ENCODE measurements at places on chromosomes 11 and 22.

- DNase-seq = no peak
These were observed 54.0 kb downstream of the PRR5L start for GRCh38 chr11:36350137-36350513.

DNA sequence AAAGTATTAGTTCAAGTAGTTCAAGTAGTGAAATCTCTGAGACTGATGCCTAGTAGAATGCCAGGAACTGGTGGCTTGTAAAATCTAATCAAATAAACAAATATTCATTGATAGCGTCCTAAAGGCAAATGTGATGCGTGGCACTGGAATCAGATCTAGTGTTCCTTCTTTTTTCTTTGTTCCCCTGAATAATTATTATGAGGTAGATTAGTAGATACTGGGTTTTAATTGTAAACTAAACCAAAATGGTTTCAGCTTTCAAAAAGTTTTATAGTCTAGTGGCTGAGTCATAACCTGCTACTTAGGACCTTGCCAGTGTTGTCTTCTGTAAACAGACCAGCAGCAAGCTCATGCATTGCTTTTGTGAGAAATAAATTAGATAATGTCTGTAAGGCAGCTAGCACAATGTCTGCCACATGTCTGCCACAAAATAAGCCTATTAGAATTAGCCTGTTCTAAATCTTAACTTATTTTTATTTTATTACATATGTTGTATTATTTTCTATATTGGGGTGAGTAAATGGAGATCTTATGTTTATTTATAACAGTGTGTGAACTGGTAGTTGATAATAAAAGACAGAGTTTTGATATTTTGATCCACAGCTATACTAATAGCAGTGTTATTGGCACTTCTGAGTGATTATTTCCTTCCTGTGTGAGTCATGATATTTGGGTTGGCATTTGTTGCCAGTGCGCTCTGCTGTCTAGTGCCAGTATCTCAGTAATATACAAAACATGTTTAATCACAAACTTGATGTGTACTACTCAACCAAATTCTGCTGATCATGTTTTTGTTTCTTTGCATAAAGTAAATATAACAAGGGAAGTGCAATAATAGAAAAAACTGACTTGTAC, 135.7 kb downstream of the TMEM135 start:
- no peak for DNase-seq

GRCh38 chr22:32465661-32466060, 1.4 kb upstream of the BPIFC start:
- DNase-seq = no peak

DNA sequence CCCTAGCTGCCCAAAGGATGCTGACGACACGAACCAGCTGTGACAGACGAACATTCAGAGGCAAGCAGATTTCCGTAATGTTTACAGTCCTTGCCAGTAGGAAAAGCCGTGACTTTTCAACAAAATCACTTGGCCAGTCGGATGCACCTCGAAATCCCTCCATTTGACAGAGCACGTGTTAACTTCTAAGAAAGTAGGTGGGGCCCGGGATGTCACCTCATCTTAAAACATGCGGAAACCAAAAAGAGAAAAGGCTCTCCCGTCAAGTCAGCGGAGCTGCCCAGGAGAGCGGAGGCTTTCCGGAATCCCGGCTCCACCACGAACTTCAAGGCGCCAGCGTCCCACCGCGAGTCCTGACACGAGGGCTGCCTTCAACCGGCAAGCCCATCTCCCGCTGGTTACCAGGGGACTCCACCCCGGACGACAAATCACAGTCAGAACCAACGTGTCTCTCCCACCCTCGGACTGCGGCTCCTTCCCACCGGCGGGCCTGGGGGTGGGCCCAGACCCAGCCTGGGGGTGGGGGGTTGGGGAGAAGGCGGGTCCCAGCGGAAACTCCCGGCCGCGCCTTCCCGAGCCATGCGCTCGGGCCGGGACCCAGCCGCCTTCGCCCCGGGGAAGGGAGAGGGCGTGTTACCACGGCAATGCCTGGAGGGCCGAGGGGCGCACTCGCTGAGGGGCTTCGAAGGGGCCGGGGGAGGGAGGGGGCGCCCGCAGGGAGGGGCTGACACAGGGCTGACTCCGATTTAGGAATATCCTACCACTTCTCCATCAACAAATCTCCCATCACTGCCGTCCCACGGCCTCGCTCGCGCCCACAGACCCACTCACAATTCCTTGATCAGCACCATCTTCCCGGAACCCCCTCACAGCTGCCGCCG, 475 bp downstream of the PITPNB start:
- DNase-seq = peak; percentile 41

GRCh38 chr22:49953680-49954344, 6.8 kb upstream of the PIM3 start:
- no peak for DNase-seq

DNA sequence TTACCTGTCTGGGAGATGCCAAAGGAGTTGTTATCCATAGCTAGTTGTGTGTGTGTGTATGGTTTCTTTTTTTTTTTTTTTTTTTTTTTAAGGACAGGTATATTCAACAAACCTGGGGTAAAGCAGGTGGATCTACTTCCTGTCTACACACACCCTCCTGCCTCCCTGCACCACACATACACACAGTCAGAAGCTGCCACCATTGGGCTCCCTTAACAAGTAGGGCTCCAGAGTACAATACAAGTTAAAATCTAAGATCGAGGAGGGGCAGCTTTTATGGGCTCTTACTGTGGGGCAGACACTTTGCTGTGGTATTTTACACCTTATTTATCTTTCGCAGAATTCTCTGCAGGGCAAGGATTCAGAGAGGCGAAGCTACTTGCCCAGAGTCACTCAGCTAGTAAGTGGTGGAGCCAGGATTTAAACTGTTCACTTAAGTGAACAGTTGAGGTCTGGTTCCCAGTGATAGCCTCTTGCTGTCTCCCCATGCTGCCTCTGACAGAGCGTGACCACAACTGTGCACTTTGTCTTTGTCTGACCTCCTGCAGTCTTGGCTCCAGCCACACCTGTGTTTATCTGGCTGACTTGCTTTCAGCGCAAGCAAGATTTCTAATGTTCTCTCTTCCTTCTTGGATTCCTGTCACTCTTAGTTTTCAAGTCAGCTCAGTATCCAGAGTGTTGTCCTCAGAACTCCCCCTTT, 135.0 kb downstream of the CSNK2A3 start:
- DNase-seq = no peak

DNA sequence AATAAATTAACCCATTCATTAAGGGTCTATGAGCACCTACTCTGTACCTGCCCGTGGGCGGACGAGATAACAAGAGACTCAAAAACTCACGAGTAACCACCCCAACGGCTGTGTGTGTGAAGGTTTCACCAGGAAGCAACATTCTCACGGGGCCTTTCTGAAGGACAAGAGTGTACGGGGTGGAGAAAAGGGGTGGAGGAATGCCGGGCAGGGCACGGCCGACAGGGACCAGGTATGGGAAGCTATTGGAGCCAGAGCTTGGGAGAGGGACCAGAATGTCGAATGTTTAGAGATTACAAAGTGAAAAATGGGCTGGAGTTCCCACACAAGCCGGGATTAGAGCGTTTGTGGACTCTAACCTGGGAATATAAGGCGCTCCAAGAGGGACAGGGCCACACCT, 1.6 kb downstream of the KMT5B start:
- DNase-seq = no peak

DNA sequence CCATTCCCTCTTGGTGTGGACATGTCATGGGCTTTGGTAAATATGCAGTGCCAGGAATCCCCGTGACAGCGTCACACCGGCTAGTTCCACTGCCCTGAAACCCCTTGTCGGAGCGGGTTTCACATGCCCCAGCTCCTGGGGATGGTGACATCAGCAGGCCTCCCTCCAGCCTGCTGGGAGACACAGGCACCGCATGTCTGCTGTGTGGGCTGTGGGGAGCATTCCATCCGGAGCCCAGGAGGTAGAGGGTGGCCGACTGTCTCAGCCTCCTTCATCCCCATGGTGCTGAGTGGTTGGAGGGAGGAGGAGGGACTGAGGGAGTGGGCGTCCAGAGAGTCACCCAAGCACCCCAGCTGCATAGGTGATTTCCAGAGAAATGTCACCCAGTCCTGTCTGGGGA, 1161.1 kb downstream of the BRD1 start:
- no peak for DNase-seq
